Activated naive CD4-positive, alpha-beta T cell treated with anti-CD3 and anti-CD28 coated beads for 36 hours (primary cell): ENCODE measurements at places on chromosomes 6 and 20. TPM values are rescaled to one million over a fixed set of nuclear protein-coding genes. Genes with fewer than 3 reads are reported as not detected.
A peak's percentile ranks its signal among the peaks of the same experiment; 100 is the strongest.

The FNDC11 gene
- total RNA-seq: not detected

- H3K4me1 ChIP-seq: no peaks in the 10 kb centered on the region
- no peak overlapping the region for H3K27ac ChIP-seq
- no peak for DNase-seq
- peaks cover 3% of the 10 kb centered on the region for H3K36me3 ChIP-seq
- no peak overlapping the region for H3K4me3 ChIP-seq
- H3K27me3 ChIP-seq: peaks cover 5% of the 10 kb centered on the region
These were observed 36.1 kb downstream of the TCP11 start for GRCh38 chr6:35105078-35105477.

The CCN5 gene
- total RNA-seq: not detected

- no peak overlapping the region for H3K4me3 ChIP-seq
- H3K4me1 ChIP-seq: peaks cover 3% of the 10 kb centered on the region
- no peaks in the 10 kb centered on the region for H3K27me3 ChIP-seq
These were observed 9.9 kb downstream of the SERAC1 start for GRCh38 chr6:158158123-158158522.

DNA sequence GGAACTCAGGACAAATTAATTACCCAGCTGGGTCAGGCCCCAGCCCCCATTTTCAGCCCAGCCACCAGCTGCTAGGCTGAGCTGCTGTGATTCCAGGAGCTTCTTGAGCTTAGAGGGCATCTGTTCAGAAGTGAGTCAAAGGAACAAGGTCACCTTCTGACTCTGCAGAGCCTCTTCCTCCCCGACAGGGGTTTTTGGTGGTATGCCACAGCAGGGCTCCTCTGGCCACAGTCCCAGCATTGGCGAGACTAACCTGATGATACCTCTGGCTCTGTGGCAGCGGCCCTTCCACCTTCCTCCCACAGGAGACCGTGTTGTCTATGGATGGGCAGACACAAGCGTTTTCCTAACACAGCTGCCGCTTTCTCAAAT lies 39.7 kb downstream of the ZC3H12D start:
- H3K4me1 ChIP-seq: peaks cover 5% of the 10 kb centered on the region
- DNase-seq: no peak
- no peaks in the 10 kb centered on the region for H3K27me3 ChIP-seq
- peaks cover 12% of the 10 kb centered on the region for H3K36me3 ChIP-seq

GRCh38 chr20:18916886-18917750 lies 103.5 kb downstream of the SCP2D1 start:
- DNase-seq: no peak
- H3K4me1 ChIP-seq: no peaks in the 10 kb centered on the region
- H3K36me3 ChIP-seq: no peaks in the 10 kb centered on the region
- H3K27me3 ChIP-seq: peaks cover 4% of the 10 kb centered on the region
- H3K4me3 ChIP-seq: no peak overlapping the region

- no peaks in the 10 kb centered on the region for H3K4me1 ChIP-seq
- DNase-seq: no peak
- H3K27me3 ChIP-seq: peaks cover 16% of the 10 kb centered on the region
- no peaks in the 10 kb centered on the region for H3K36me3 ChIP-seq
- no peak overlapping the region for H3K4me3 ChIP-seq
These were observed 48.7 kb downstream of the UST start for GRCh38 chr6:148795563-148795962.

- H3K27me3 ChIP-seq: peaks cover 36% of the 10 kb centered on the region
- H3K4me3 ChIP-seq: no peak overlapping the region
- no peak overlapping the region for H3K27ac ChIP-seq
- H3K36me3 ChIP-seq: no peaks in the 10 kb centered on the region
- H3K4me1 ChIP-seq: no peaks in the 10 kb centered on the region
These were observed 113.7 kb upstream of the PDE10A start for GRCh38 chr6:165776691-165777090.

The ZNFX1 gene
- total RNA-seq: 18.2 TPM

- DNase-seq: no peak
- no peaks in the 10 kb centered on the region for H3K4me1 ChIP-seq
- no peaks in the 10 kb centered on the region for H3K36me3 ChIP-seq
These were observed 275.9 kb upstream of the SOX4 start for GRCh38 chr6:21317642-21318041.

DNA sequence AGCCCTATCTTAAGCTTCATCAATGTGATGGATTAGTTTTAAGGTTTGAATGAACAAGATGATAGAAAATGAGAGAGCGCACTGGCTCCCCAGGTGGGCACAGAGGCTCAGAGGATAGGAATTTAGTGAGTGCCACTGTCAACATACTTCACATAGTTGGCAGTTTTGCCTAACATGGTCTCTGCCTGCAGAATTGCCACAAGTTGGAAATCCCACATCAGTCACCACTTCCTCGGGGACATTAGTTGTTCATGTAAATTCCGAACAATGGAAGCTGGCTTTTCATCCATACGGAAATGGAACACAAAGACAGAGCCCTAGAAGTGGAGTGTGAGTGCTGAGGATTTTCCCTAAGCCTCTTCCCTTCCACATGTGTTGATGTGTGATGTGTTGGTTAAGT lies 123.9 kb upstream of the PHACTR1 start:
- no peak overlapping the region for H3K27ac ChIP-seq
- H3K4me3 ChIP-seq: no peak overlapping the region
- H3K27me3 ChIP-seq: peaks cover 16% of the 10 kb centered on the region
- H3K36me3 ChIP-seq: no peaks in the 10 kb centered on the region

The HAO1 gene
- total RNA-seq: not detected

DNA sequence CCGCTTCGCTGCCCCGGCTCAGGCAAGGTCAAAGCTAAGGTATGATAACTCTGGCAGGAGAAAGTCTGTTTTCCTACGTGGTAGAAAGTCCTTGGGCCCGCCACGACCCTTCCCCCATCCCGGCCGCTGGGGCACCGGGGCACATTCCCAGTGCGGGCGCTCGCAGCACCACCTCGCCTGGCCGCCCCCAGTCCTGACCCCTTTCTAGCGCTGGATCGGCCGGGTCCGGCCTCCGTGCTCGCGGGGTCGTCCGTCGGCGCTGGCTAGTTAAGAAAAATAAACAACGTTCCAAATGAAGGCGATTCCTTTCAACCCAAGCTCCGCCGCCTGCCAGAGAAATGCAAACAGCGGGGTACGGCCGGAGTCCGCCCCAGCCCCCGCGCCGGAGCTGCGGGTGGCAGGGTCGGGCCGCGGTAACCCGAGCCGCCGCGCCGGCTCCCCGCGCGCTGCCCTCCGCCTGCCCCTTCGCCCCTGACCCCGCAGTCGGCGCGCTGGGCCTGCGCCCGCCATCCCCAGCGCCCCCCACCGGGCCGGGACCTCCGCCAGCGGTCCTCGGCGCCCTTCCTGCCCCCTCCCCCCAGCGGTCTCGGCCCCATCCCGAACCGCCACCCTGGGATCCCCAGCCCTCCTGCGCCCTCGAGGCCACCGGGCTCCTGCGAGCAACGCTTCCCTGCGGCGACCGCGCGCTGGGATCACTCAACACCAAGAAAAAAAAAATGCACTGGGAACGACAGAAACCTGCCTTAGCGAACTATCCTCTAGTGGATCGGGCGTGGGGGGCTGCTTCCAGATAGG lies 37.6 kb downstream of the NCR2 start:
- peaks cover 34% of the 10 kb centered on the region for H3K4me1 ChIP-seq
- DNase-seq: no peak
- H3K36me3 ChIP-seq: no peaks in the 10 kb centered on the region
- H3K27me3 ChIP-seq: peaks cover 71% of the 10 kb centered on the region
- peak overlapping the region; percentile 58 for H3K4me3 ChIP-seq

DNA sequence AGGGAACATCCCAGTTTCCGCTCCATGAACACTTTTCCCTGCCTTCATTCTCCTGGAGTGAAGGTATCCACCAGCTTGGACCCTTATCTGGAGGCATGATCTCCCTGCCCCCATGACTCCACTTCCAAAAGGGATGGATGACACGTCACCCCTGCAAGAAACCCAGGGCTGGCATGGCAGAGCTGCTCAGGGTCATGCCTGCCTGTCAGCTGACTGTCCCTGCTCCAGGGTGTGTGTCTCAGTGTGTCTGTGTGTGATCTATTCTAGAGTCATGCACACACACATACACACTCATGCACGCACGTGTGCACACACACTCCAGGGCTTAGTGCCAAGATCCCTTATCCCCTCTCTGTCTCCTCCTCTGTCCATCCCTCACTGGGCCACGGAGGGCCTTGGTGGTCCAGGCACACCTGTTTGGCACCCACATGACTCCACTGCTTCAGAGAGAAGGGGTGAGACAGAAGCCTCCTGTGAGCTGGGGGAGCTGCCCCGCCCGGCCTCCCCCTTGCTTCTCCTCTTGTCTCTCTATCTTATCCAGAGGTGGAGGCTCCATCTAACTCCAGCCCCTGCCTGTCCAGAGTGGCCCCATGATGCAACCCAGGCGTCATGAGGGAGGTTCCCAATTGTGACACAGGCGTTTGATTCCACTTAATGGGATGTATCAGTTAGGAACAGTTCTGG lies 290.9 kb downstream of the CDC5L start:
- H3K27ac ChIP-seq: no peak overlapping the region
- no peak overlapping the region for H3K4me3 ChIP-seq
- no peaks in the 10 kb centered on the region for H3K36me3 ChIP-seq
- H3K4me1 ChIP-seq: no peaks in the 10 kb centered on the region

DNA sequence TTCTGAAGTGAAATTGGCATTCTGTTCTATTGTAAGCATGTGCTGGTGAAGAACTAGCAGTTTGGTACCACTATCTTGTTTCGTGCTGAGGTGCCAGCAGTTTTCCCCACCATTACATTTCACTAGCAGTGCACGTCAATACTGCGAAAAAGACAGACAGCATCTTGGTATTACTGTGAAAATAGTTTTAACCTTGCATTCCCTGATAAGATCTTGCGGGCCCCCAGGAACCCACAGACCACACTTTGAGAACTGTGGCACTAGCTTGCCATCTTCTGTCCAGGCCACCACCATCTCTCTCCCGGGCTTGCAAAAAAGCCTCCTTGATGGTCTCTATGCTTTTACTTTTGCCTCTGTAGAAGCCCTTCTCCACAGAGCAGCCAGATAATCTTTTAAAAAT lies 185.7 kb downstream of the BACH2 start:
- H3K4me3 ChIP-seq: peak overlapping the region; percentile 2
- no peaks in the 10 kb centered on the region for H3K27me3 ChIP-seq
- H3K36me3 ChIP-seq: peaks cover 39% of the 10 kb centered on the region
- peaks cover 86% of the 10 kb centered on the region for H3K4me1 ChIP-seq
- peak overlapping the region; percentile 31 for H3K27ac ChIP-seq

GRCh38 chr20:53967527-53967926 lies 102.9 kb downstream of the BCAS1 start:
- no peak for DNase-seq
- H3K4me3 ChIP-seq: no peak overlapping the region
- H3K36me3 ChIP-seq: no peaks in the 10 kb centered on the region
- no peaks in the 10 kb centered on the region for H3K4me1 ChIP-seq
- no peak overlapping the region for H3K27ac ChIP-seq

The DZANK1 gene
- 0.79 TPM for total RNA-seq
